ENCODE measurements at places on chromosomes 7 and 10.

DNA sequence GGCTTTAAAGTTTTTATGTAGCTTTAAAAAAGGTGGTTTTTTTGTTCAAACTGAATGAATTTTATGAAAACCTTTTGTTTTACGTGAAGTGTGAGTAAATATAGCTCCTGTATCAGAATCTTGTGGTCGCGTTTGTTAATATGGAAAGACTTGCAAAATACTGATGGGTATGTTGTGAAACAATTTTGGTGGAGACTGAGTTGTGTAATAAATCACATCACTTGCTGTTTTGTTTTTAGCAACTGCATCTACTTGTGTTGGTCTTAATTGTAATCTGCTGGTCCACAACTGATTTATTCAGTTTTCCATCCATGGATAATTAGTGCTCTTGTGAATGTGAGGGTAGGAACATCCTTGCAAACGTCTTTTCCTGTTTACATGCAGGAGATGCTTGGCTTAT lies 10.5 kb downstream of the PLXDC2 start:
- DNase-seq: no peak

DNA sequence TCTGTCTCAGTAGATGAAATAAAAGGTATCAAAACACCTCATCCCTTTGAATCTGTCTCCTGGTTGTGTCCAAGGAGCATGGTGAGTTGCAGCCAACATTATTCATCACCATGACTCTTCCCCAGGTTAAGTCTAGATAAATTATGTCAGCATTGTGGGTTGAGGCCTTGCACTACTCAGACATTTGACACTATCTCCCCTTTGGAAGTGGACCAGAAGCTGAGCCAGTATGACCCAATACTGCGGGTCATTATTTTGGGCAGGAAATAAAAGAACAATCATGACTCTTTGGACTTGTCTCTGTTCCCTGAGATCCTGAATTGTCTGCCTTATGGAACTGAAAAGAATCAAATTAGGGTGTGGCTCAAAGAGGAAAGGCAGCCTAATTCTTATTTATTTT lies 168.2 kb upstream of the FAM171A1 start:
- DNase-seq: peak; percentile 5

GRCh38 chr7:120021085-120021484 lies 251.9 kb upstream of the KCND2 start:
- DNase-seq: no peak

DNA sequence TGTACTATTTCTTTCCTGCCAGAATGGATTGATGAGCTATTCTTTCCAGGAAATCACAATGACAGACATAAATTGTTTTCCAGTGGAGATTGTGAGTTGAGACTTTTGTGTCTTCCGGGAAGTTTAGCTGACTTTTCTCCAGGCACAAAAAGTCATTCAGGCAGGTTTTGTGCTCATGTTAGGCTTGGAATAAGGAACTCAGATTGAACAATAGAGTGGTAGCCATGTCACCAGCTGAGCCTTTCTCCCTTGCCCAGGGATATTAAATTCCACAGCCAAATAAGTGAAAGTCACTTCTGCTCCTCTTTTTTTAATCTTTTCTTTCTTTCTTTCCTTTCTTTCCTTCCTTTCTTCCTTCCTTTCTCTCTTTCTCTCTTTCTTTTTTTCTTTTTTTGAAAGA lies 559.6 kb downstream of the GALNT17 start:
- no peak for DNase-seq

- no peak for DNase-seq
Observed at GRCh38 chr10:43258211-43258561, 8.7 kb downstream of the RASGEF1A start.

DNA sequence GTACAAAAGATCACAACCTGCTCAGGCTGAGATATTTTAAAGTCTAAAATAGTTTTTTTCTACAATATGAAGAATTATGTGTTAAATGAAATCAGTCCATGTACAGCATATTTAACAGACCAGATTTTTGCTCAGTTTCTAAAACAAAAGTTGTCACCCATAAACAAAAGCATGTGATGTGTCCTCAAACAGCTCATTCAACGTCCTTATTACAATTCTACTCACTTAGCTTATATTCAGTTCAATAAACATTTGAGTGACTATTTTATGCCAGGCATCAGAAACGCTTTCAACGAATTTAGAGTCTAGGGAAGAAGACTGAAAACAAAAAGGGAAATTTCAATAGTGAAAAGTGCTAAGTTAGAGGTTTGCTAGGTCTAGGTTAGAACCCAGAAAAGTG lies 457.3 kb upstream of the SEMA3A start:
- no peak for DNase-seq

DNA sequence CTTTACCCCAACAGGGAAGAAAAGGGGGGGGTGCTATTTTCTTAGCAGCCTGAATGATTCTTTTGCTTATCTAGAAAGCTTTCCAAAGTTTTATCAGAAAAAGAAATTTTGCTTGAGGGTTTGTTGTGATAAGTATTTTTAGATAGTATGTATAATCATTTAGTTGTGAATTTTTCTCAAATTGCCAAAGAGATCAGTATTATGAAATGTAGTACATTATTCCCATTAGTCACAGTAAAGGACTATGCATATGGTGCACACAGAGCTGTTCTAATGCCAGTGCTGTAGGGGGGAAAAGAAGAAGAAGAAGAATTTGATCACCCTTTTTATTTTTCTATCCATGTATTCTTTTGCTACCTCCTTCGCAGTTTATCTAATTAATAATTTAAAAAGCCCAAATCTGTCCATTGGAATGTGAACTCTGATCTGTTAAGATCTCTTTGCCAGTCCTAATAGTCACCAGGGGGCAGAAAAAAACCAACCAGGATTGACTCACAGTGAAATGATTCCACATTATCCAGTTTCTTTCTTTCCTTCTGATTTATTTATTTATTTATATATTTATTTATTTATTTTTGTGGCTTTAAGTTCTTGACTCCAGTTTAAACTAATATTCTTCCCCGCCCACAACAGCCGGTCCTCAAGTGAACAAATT lies 4.7 kb downstream of the RBM20 start:
- no peak for DNase-seq

- peak; percentile 54 for DNase-seq
Observed at GRCh38 chr10:128178302-128178958, 52.2 kb upstream of the MKI67 start.

- DNase-seq: peak; percentile 93
Observed at GRCh38 chr10:32939296-32940111, 18.5 kb downstream of the ITGB1 start.

DNA sequence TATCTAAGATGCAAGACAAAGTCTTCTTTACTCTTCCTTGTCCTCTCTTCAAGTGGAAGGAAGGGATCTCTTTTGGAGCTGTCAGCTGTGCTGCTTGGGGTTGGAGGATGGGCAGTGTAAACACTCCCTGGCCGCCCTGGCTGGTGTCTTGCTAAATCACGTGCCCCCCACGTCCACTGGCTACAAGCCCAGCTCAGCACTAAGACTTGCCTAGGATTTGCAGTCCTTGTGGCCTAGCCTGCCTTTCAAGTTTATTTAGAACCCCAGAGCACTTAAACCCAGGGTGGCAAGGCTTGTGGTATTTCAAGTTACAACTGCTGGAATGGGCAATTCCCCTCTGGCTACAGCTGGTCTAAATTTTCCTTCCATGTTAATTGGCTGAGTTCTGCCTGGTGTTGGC lies 272.4 kb upstream of the MYO3A start:
- no peak for DNase-seq

DNA sequence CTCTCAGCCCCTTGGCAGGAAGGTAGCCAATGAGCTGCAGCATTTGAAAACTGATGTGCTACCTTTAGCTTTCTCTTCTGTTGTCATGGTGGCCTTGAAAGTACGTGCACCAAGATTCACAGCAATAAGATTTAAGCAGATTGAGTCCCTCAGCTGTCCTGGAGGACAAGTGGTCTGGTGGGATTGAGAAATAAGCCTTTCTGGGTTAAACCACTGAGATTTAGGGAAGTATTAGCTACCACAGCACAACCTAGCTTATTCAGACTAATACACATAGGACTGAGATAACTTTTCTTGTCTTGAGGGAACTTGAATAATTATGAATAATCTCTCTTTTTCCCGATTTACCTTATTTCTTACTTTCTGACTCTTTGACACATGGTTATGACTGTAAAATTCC lies 324.0 kb downstream of the PTEN start:
- no peak for DNase-seq

- no peak for DNase-seq
Observed at GRCh38 chr7:92253251-92253650, 7.5 kb downstream of the ANKIB1 start.

- DNase-seq: no peak
Observed at GRCh38 chr7:87712571-87712970, 84.4 kb downstream of the RUNDC3B start.

DNA sequence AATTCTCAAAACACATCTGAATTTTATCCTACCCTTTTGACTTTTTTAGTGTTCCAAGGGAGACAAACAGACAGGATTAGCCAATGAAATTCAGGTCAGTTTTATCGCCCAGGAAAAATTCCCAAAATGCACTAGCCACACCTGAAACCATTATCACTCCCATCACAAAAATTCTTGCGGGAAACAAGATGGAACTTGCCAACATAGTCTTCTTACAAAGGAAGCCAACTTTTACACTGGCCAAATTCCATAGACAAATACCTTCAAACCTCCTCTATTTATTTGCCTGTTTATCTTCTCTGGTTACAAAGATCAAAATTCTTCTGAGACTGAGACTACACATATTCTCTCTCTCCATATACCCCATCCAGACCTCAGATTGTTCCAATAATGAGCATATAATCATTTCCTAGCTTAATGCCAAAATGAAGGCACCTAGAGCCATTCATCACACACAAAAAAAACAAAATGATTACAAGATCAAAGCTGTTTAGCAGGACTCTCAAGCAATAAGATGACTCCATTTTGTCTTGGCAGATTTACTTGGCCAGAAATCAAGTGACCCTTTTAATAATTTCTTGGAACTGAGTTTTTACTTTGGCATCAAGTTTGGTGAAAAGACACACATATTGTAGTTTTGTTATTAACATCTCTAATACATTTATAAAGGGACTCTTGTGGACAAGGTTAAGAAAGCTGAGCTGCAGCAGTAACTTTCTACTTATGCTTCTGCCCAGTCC lies 30.2 kb downstream of the MET start:
- peak; percentile 64 for DNase-seq

DNA sequence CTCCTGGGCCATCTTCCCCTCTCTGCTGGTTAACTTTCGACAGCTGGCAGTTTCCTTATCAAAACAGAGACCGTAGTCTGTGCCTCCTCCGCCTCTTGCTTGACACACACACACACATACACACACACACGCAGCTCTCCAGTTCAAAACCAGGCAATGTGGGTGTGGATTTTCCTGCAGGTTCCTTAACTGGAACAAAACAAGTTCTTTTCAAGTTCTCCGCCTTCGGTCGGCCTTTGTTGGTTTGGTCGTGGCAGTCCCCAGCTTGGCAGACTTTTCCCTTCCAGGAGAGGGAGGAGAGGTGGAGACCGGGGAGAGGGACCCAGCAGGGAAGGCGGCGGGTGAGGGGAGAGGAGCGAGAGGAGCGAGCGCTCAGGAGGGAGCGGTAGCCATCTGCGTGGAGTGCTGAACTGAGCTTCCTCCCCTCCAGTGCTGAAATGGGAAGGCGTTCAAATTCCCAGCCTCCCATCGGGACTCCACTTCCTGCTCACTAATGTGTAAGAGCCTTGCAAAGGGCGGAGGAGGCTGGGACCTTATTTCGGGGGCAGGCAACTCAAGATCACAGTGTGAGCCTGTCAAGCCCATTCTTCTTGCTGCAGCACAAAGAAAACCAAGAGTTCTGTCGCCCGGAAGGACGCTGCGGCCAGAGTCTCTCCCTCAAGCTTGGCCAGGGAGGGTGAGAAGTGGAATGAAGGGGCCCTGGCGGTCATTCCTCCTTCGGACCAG lies 120.6 kb downstream of the PRPF18 start:
- DNase-seq: peak; percentile 49

- no peak for DNase-seq
Observed at GRCh38 chr7:79912213-79912633, 222.4 kb upstream of the GNAI1 start.

DNA sequence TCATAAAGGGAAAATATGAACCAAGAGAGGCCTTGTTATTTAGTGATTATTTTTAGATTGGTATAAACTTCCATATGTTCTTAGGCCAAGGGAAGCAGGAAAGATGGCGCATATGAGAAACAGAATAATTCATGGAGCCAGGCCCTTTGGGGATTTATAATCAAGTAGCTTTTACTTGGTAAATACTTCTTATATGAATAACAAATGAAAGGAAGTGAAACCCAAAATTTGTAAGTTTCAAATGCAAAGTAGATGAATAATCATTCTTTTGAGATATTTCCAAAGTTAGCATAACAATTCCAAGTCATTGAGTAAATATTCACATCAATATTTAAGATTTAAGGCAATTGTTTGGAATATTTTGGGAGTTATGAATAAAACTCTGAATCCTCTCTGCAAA lies 13.9 kb upstream of the OPTN start:
- DNase-seq: no peak

DNA sequence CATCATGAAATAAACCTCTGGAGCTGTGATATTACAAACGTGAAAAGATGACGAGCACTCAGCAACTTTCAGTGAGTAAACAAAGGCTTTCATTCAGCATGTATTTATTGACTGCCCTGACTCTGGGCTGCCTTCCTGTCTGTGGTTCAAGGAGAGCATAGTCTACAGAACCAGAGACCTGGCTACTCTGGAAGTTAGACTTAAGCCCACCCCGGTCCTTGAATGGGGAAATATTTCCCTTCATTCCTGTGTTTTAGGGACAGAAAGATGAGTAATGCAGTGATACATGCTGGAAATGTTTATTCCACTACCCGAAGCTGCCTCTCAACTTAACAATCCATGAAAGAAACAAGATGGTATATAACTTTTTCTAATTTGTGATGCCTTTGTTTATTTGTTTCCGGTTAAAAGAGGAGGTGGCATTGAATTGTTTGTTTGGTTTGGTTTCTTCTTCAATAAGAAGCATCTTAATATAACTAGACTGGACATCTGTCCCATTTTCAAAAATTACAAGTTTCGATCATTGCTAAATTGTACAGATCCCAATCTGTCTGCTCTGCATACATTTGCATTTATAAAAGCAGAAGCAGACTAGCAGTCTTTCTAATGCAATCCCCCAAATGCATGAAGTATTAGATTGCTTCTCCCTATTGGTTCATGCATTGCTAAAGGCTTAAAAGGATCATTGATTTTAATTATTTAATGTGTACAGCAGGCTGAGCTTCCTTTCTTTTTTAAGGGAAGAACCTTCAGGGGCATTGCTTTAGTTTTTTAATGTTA lies 57.7 kb downstream of the TRUB1 start:
- DNase-seq: no peak

DNA sequence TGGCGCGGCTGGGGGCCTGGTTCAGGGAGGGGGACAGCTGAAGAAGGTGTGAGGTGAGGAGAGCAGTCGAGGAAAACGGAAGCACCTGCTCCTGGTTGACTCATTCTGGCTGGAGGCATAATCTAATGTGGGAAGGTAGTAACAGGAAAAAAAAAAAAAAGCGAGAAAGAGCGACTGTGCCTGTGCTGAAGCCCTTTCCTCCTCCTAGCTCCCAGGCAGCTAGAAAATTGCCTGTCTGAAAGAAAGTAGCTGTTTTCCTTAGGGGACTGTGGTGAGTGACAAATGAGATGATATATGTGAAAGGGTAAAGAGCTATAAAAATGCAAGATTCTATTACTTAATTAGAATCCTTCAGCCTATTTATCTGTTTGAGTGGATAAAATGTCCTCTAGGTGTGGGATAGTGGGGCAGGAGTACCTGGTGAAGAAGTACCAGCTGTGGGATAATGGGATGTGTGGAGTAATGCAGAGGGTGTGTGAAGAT lies 4.9 kb upstream of the MEST start:
- peak; percentile 47 for DNase-seq
